ENCODE measurements at places on chromosomes 3 and 15. TPM values are rescaled to one million over a fixed set of nuclear protein-coding genes. Genes with fewer than 3 reads are reported as not detected.

- no peak for DNase-seq
These were observed 39.0 kb downstream of the GPR160 start for GRCh38 chr3:170076715-170077238.

- DNase-seq, result no peak
These were observed 70.9 kb downstream of the TFG start for GRCh38 chr3:100780071-100780622.

DNA sequence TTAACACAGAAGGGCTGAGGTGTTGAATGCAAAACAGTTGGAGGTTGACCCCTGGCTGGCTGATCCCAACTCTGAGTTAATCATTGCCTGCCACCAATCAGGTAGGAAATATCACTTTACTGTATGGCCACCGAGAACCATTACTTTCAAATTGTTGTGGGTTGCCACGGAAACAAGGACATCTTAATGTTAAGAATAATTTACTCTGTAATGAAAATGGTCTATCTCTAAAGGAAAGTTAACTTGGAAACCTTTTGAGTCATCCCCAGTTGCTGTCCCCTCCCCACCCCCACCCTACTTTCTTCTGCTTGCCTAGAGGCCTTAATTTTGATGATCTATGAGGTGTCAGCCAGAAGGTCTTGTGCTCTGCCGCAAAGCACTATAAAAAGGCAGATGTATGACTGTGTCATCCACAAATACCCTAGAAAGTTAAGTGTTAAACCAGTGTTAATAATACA lies 78.7 kb upstream of the SNRK start:
- no peak for DNase-seq

RNU5B-1 gene
- total RNA-seq, result 40.8 TPM

LDHAL6B gene
- not detected for total RNA-seq

PRSS50 gene
- 0.10 TPM for total RNA-seq
